ENCODE measurements at places on chromosomes 2 and 18. TPM values are rescaled to one million over a fixed set of nuclear protein-coding genes. Genes with fewer than 3 reads are reported as not detected.

HOXD4 gene
- not detected for polyA plus RNA-seq

DSG2 gene
- polyA plus RNA-seq, result 1.1 TPM

SERPINB10 gene
- polyA plus RNA-seq, result 0.08 TPM

CHRNA1 gene
- 0.73 TPM for polyA plus RNA-seq

TBR1 gene
- 0.01 TPM for polyA plus RNA-seq

ZNF397 gene
- 7.0 TPM for polyA plus RNA-seq

SULT1C4 gene
- polyA plus RNA-seq, result 0.05 TPM

ARHGEF33 gene
- polyA plus RNA-seq, result 0.52 TPM

MAIP1 gene
- polyA plus RNA-seq, result 14.5 TPM

GLI2 gene
- polyA plus RNA-seq, result 2.8 TPM

IKZF2 gene
- polyA plus RNA-seq, result 6.4 TPM

RUFY4 gene
- not detected for polyA plus RNA-seq

ARID5A gene
- 5.2 TPM for polyA plus RNA-seq

C2orf74 gene
- polyA plus RNA-seq, result 44.0 TPM

MROH2A gene
- polyA plus RNA-seq, result not detected

LIMS1 gene
- polyA plus RNA-seq, result 108 TPM

C2orf42 gene
- 9.1 TPM for polyA plus RNA-seq

KCNK3 gene
- polyA plus RNA-seq, result 0.01 TPM

POTEJ gene
- polyA plus RNA-seq, result 0.01 TPM

C2orf15 gene
- polyA plus RNA-seq, result 0.07 TPM

RAB12 gene
- polyA plus RNA-seq, result 28.1 TPM

YWHAQ gene
- polyA plus RNA-seq, result 666 TPM
